ENCODE measurements at places on chromosomes 12 and 14.

DNA sequence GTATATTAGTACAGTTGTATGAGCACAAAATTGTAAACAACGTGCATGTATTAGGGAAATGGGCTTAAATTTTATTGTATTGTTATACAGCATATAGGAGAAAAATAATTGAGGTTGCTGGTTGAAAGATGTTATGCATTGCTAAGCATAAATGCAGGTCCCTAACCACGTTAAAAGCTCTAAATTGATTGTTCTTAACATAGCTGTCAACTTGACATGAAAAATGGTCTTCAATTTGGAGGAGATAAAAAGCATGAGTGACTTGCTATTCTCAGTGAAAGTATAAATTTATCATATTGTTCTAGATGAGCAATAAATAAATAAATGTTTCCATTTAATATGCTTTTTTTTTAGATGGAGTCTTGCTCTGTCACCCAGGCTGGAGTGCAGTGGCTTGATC is 506.6 kb upstream of the ATXN7L3B start:
- no peak for DNase-seq

DNA sequence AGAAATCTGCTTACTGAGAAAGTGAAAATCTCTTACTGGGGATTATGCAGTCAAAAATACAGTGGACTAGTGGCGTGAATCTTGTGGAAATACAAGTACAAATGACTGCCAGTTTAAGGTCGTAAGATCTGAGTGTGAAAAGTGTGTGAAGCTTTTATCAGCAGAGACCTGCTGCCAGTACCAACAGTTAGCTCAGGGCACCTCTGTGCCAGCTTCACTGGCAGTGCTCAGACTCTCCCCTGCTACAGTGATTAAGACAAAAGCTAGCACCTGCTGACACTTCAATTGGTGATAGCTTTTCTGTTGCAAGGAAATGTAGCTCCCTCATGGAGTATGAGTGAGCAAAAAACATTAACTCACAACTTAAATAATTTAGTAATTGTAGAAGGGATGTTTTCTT is 185.1 kb downstream of the ANO6 start:
- DNase-seq = no peak

- peak; percentile 44 for DNase-seq
These were observed 143.5 kb upstream of the AMIGO2 start for GRCh38 chr12:47223031-47223847.

DNA sequence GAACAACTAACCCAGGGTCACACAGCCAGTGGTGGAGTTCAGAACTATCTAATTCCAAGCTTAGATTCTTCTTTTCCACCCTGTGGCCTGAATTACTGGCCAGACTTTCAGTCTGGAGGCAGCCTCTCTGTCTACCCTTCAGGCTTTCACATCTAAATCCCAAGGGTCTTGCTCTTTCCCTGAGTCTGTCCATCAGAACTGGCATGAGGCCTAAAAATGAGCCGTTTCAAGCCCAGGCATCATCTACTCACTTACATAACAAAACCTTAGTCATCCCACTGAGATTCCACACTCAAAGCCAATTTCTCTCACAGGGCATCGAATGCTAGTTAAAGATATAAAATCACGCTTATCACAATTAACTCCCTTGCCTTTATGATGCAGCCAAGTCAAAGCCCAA is 1.3 kb upstream of the PTGDR start:
- peak; percentile 82 for DNase-seq

GRCh38 chr12:642633-643474 is 20.4 kb downstream of the NINJ2 start:
- peak; percentile 59 for DNase-seq

GRCh38 chr12:1937481-1938224 is 19.2 kb upstream of the CACNA2D4 start:
- DNase-seq = no peak

DNA sequence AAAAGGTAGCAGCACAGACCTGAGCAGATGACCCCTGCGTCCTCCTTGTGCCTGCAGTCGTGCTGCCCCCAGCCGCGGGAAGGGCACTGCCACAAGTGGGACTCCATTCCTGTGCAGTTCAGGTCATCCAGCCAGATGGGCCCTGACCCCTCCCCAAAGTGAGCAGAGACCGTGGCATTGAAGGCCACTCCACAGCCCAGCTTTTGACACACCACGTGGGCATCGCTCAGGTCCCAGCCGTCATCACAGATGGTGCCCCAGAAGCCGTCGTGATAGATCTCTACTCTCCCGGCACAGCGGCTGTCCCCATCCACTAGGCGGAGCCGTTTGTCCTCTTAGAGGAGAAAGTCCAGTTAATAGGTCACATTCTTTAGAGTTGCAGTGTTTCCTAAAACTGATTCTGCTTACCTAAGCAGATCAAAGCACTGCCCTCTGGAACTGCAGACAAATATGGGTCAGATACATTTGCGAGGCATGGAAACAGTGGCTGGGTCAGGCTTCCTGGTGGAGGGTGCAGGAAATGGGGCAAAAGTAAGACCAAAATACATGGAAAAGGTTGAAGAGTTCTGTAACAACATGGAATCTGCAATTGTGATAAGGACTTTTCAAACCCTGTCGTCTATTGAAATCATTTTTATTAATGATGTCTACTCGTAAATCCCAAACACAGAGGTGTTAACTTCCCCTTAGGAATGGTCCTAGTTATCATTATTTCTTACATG is 69.4 kb downstream of the CD163L1 start:
- peak; percentile 7 for DNase-seq

- no peak for DNase-seq
These were observed 153.4 kb downstream of the DPF3 start for GRCh38 chr14:72740504-72740961.

- DNase-seq = no peak
These were observed 746.8 kb downstream of the DIO2 start for GRCh38 chr14:79464468-79464867.

GRCh38 chr12:125330645-125331341 is 265.6 kb downstream of the AACS start:
- DNase-seq = peak; percentile 20

GRCh38 chr12:52751795-52752194 is 25.4 kb downstream of the KRT76 start:
- DNase-seq = no peak

DNA sequence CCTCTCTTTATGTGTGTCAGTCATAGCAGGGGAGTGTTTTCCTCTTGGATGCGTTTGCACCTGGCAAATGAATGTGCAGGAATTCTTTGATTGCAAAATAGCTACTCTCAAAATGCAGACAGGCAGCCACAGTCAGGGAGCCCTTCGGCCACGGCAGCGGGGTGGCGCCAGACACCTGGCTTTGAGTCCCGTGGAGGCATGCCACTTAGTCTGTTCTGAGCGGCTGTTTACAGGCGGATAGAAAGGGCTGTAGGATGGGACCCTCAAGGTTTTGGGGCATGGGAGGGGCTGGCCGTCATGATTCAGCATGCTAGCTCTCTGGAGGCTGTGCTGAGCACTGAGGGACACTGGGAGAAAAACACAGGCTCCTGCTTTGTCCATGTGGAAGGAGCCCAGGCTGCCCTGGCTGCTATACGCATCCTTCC is 117.1 kb downstream of the SLC25A47 start:
- peak; percentile 74 for DNase-seq

GRCh38 chr12:550473-551260 is 90.9 kb downstream of the B4GALNT3 start:
- DNase-seq = no peak

DNA sequence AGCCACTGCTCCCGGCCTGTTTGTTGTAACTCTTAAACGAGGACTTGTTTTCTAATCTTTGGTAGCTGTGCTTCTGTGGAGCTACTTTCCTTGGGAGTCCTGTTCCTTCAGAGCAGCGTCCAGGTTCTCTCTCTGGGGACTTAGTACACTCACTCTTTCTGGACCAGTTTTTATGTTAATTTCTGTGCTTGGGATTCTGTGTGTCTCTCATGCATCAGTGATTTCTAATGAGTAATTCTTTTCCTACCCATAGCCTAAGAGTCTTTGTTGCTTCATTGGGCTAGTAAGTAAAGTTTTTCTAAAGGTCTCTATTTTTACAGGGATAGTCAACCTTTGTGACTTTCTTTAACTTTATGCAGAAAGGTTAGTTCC is 289.3 kb downstream of the FBXL14 start:
- no peak for DNase-seq

All from fibroblast of pulmonary artery (primary cell).